Chondrocyte (in vitro differentiated cells): ENCODE measurements at places on chromosomes 6 and 20. TPM values are rescaled to one million over a fixed set of nuclear protein-coding genes. Genes with fewer than 3 reads are reported as not detected.

GRCh38 chr6:38982470-38982869 lies 66.1 kb upstream of the GLP1R start:
- no peaks in the 10 kb centered on the region for H3K4me1 ChIP-seq
- no peaks in the 10 kb centered on the region for H3K36me3 ChIP-seq
- peaks cover 40% of the 10 kb centered on the region for H3K27me3 ChIP-seq
- no peak for DNase-seq

DNA sequence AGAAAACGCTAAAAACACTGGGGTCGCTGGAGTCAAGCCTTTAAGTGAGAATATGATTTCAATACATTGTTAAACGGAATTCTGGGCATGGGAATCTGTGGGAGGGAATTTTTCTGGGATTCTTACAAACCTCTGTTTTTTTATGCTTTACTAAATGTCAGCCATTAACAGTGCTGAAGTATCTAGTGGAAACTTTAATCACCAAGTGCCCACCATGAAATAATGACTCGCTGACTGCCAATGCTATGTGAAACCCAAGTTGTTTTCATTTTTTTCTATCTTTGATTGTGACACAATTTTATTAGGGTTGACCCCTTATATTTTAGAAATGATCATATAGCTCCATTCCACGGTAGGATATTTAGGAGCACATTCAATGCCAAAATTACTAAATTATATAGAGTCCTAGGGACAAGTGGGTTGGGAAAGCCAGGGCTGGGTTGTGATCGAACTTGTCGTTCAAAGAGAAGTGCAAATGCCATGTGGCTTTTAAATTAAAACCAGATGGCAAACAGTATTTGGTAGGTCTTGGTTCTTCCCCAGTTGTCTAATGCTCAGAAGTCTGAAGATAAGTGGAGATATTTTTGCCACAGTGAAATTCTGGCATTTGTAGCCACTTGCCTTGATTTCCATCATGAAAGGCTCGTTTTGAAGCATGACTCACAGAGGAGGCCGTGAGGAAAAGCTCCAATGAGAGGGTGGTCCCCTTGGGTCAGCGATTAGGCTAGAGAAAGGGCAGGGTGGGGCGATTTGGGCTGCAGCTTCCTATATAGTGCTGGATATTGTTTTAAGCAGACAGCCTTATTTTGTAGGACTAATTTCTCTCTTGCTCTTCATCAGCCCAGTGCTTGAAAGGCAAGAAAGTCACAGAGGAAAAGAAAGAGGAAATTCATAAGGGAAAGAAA lies 254.4 kb upstream of the JAG1 start:
- H3K27ac ChIP-seq = peak overlapping the region; percentile 52
- no peak for DNase-seq
- H3K36me3 ChIP-seq = peaks cover 6% of the 10 kb centered on the region
- no peaks in the 10 kb centered on the region for H3K27me3 ChIP-seq
- no peak overlapping the region for H3K4me3 ChIP-seq

- H3K36me3 ChIP-seq = no peaks in the 10 kb centered on the region
- no peaks in the 10 kb centered on the region for H3K27me3 ChIP-seq
- H3K27ac ChIP-seq = no peak overlapping the region
- H3K4me3 ChIP-seq = no peak overlapping the region
- no peaks in the 10 kb centered on the region for H3K4me1 ChIP-seq
These were observed 1189.1 kb downstream of the GRIK2 start for GRCh38 chr6:102582569-102582968.

GRCh38 chr6:144644776-144645175 lies 359.6 kb downstream of the UTRN start:
- no peaks in the 10 kb centered on the region for H3K27me3 ChIP-seq
- H3K4me3 ChIP-seq = no peak overlapping the region

DNA sequence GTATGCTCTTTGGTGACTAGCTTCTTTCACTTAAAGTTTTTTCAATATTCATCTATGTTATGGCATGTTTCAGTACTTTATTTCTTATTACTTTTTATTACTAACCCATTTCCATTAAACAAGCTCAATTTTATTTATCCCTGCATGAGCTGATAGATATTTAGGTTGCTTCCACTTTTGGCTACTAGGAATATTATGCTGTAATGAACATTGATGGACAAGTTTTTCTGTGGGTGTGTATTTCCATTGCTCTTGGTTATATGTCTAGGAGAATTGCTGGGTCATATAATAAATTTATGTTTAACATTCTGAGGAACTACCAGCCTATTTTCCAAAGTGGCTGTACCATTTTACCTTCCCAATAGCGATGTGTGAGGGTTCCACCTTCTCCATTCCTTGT lies 69.9 kb downstream of the ZBTB2 start:
- peaks cover 71% of the 10 kb centered on the region for H3K4me1 ChIP-seq
- H3K36me3 ChIP-seq = peaks cover 5% of the 10 kb centered on the region
- no peak for DNase-seq
- no peaks in the 10 kb centered on the region for H3K27me3 ChIP-seq
- H3K4me3 ChIP-seq = no peak overlapping the region

DNA sequence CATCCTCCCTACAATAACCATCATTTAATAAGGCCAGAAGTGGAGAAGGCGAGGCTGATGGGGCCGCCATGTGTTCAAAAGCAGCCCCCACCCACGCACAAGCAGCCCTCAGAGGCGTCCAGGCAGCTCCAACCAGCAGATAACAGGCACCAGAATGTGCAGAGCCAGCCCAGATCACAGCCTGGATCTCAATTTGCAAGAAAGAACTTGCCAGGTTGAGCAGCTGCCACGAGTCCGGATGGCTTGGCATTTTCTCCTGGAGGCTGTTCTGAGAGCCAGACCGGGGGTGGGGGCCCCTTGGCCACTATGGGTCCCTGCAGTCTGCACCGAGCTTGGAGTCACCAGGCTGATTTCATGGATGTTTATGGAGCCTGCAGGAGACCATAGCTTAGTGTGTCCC lies 338.1 kb downstream of the PREX1 start:
- no peak for DNase-seq
- no peaks in the 10 kb centered on the region for H3K4me1 ChIP-seq
- H3K27ac ChIP-seq = no peak overlapping the region
- no peaks in the 10 kb centered on the region for H3K36me3 ChIP-seq
- no peak overlapping the region for H3K4me3 ChIP-seq

GRCh38 chr20:35788796-35789195 lies 17.0 kb downstream of the PHF20 start:
- H3K4me3 ChIP-seq = no peak overlapping the region
- peaks cover 11% of the 10 kb centered on the region for H3K4me1 ChIP-seq
- DNase-seq = peak; percentile 24
- no peaks in the 10 kb centered on the region for H3K27me3 ChIP-seq
- no peaks in the 10 kb centered on the region for H3K36me3 ChIP-seq

GRCh38 chr20:62367633-62368391 lies 700 bp upstream of the LAMA5 start:
- peaks cover 55% of the 10 kb centered on the region for H3K4me1 ChIP-seq
- DNase-seq = no peak
- no peaks in the 10 kb centered on the region for H3K27me3 ChIP-seq
- H3K4me3 ChIP-seq = peak overlapping the region; percentile 64
- no peaks in the 10 kb centered on the region for H3K36me3 ChIP-seq
- peak overlapping the region; percentile 87 for H3K27ac ChIP-seq

DNA sequence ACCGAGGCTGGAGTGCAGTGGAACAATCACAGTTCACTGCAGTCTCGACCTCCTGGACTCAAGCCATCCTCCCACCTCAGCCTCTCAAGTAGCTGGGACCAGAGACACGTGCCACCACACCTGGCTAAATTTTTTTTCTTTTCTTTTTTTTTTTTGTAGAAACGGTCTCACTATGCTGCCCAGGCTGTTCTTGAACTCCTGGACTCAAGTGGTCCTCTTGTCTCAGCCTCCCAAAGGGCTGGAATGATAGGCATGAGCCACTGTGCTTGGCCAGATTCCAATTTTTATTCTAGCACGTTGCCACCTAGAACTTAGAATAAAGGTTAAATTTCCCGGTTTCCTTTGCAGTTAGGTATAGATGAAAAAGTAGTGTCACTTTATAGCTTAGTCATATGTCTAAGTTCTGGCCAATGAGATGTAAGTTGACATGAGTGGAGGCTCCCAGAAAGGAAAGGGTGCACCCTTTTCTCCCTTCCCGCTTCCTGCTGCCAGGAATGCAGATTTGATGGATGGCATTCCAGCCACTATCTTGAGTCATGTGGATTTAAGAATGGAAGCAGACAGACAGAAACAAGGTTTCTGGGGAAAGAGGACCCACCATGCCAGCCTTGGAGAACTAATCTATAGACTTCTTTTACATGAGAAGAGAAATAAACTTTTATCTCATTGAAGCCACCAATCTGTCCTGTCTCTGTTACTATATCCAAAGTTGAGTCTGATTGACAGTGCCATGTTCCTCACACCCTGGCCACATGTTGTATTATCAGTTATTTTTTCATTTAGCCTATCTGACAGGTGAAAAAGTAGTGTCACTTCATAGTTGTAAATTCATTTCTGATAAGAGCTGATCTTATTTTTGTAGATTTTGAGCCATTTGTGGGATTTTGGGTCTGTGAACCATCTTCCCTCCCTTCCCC lies 60.6 kb upstream of the NCOA3 start:
- no peak overlapping the region for H3K4me3 ChIP-seq
- H3K4me1 ChIP-seq = peaks cover 11% of the 10 kb centered on the region
- H3K27me3 ChIP-seq = no peaks in the 10 kb centered on the region
- peak overlapping the region; percentile 17 for H3K27ac ChIP-seq
- DNase-seq = no peak

DNA sequence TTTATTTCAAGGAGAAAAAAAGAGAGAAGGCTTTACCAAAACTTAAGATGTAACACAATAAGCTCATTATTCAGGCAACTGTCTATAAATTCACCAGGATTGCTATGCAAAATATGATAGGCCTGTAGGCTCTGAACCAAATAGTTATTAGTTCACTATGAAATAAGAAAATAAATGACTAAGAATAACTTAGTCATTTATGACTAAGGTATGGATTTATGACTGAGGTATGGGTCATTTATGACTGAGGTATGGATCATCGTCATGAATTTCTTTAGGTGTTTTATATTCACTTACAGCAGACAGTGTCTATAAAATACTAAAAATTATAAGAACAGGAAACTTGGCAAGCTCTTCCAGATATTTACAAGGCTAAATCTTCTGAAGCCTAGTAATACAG lies 52.1 kb upstream of the SNX9 start:
- no peak for DNase-seq
- peaks cover 33% of the 10 kb centered on the region for H3K4me1 ChIP-seq
- peaks cover 4% of the 10 kb centered on the region for H3K27me3 ChIP-seq
- no peaks in the 10 kb centered on the region for H3K36me3 ChIP-seq
- H3K4me3 ChIP-seq = no peak overlapping the region

DNA sequence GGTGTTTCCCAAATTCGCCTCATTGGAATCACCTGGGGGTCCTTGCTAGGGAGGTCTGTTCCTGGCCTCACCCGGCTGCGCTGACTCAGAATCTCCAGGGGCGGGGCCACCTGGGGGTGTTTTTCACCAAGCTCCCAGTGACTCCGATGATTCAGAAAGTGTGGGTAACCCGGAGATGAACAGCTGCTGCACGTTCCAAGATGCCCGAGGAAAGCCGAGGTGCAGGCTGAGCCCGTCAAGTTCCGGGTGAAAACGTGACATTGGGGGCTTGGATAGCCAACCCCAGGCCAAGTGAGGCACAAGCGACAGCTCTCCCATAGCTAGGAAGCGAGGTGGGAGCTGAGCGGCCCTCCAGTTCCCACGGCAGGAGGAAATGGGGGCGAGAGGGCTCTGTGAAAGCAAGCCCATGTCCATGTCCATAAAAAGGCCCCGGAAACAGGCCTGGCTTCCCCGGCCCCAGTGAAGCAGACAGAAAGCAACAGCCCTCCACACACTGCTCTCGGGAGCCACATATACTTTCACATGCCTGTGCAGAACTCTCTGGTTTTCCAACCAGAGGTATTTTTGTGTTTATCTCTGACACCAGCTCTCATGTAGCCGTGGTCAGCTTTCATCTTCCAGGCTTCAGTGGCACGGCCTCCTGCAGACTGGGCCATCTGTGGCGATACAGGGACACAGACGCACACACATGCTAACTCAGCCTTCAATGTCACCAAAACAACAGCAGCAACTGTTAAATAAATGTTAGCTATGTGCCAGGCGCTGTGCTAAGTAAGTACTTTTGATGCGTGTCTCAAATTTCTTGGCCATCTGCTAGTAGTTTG lies 90.7 kb upstream of the CCDC28A start:
- no peaks in the 10 kb centered on the region for H3K27me3 ChIP-seq
- peak overlapping the region; percentile 93 for H3K27ac ChIP-seq
- H3K36me3 ChIP-seq = no peaks in the 10 kb centered on the region
- peaks cover 14% of the 10 kb centered on the region for H3K4me1 ChIP-seq

GRCh38 chr20:25040438-25040831 lies 17.5 kb downstream of the ACSS1 start:
- H3K27ac ChIP-seq = peak overlapping the region; percentile 69
- H3K27me3 ChIP-seq = no peaks in the 10 kb centered on the region
- DNase-seq = no peak
- no peaks in the 10 kb centered on the region for H3K36me3 ChIP-seq
- no peak overlapping the region for H3K4me3 ChIP-seq
- H3K4me1 ChIP-seq = peaks cover 43% of the 10 kb centered on the region

DNA sequence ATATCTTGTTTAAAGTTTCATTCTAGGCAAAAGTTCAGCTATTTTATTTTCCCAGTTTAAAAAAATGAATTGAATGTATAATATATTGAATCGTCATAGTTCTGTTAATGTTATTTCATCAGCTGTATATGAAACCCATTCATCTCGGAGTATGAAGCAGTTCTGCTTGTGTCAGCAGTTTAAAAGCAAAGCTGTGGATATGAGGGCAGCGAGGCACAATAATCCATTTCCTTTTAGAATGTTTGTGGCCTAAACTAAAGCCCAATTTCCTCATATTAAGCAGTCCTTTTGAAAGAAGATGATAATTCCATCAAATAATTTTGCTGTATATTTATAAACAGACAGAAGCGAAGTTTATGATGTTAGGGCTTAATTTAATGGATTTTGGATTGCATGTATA lies 300.1 kb downstream of the SAMD5 start:
- no peak overlapping the region for H3K4me3 ChIP-seq
- no peak overlapping the region for H3K27ac ChIP-seq
- no peaks in the 10 kb centered on the region for H3K36me3 ChIP-seq
- H3K27me3 ChIP-seq = no peaks in the 10 kb centered on the region
- no peak for DNase-seq

DNA sequence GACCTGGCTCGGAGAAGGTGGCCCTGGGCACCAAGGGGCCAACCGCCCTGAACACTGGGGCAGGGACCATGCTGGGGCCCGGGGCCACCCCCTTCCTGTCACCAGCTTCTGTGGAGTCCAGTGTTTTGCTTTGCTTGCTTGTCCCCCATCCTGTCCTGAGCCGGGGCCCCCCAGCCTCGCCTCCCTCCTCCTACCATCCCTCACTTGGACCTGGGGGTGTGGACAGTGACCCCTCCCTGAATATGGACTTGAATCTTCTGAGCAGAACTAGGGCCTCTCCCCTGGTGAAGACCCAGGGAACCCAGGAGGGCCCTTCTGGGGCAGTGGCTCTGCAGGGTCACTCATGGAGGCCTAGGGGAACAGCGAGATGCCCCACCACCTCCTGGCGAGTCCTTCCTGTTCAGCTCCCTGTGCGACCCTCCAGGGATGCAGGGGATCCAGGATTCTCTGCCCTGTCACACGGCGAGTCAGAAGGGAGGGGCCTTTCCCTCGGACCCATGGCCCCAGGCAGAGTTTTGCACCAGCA lies 41.6 kb downstream of the VSTM2L start:
- no peak overlapping the region for H3K27ac ChIP-seq
- no peak overlapping the region for H3K4me3 ChIP-seq
- peaks cover 7% of the 10 kb centered on the region for H3K36me3 ChIP-seq
- no peaks in the 10 kb centered on the region for H3K4me1 ChIP-seq
- no peak for DNase-seq

GRCh38 chr6:31580807-31581433 lies 1.3 kb downstream of the LTB start:
- H3K27me3 ChIP-seq = no peaks in the 10 kb centered on the region
- H3K4me1 ChIP-seq = peaks cover 16% of the 10 kb centered on the region
- H3K36me3 ChIP-seq = no peaks in the 10 kb centered on the region
- DNase-seq = no peak

PDYN gene
- not detected in 3 replicates for total RNA-seq

NKX2-4 gene
- total RNA-seq = not detected in 3 replicates

MDFI gene
- 31.8 to 62.6 TPM (median 33.7 TPM) in 3 replicates for total RNA-seq

OR2H1 gene
- total RNA-seq = not detected in 3 replicates

OSER1 gene
- total RNA-seq = 30.3 to 33.0 TPM (median 31.5 TPM) in 3 replicates
